Tibial artery (tissue), 4 donors: ENCODE measurements at places on chromosomes 5 and 9.

DNA sequence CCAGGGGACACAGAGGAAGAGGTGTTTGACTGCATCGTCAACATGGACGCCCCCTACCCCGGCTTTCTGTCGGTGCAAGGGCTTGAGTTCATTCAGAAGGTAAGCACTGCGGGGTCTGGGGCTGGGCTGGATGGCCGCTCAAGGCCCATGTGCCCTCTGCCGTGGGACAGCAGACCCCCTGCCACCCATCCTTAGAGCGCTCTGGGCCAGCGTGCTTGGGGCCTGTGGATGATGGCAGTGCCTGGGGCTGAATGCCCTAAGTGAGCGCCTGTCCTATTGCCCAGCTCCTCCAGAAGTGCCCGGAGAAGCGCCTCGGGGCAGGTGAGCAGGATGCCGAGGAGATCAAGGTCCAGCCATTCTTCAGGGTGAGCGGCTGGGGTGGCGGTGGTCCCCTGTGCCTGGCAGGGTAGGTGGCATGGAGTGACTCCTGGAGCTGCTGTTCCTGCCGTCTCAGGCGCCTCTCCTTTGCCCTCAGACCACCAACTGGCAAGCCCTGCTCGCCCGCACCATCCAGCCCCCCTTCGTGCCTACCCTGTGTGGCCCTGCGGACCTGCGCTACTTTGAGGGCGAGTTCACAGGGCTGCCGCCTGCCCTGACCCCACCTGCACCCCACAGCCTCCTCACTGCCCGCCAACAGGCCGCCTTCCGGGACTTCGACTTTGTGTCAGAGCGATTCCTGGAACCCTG, 3.9 kb downstream of the ZDHHC12 start:
- H3K27ac ChIP-seq = no peak overlapping the region
- H3K36me3 ChIP-seq = no peaks in the 10 kb centered on the region
- H3K27me3 ChIP-seq = no peaks in the 10 kb centered on the region
- H3K4me1 ChIP-seq = no peaks in the 10 kb centered on the region

- peak; percentile 52 for DNase-seq
- no peak overlapping the region for H3K4me3 ChIP-seq
Observed at GRCh38 chr5:14445576-14446290, 135.9 kb upstream of the OTULINL start.

- DNase-seq = no peak
- H3K36me3 ChIP-seq = no peaks in the 10 kb centered on the region
- H3K27me3 ChIP-seq = no peaks in the 10 kb centered on the region
- no peak overlapping the region for H3K27ac ChIP-seq
- H3K4me3 ChIP-seq = no peak overlapping the region
Observed at GRCh38 chr5:67347821-67348220, 151.2 kb upstream of the CD180 start.

DNA sequence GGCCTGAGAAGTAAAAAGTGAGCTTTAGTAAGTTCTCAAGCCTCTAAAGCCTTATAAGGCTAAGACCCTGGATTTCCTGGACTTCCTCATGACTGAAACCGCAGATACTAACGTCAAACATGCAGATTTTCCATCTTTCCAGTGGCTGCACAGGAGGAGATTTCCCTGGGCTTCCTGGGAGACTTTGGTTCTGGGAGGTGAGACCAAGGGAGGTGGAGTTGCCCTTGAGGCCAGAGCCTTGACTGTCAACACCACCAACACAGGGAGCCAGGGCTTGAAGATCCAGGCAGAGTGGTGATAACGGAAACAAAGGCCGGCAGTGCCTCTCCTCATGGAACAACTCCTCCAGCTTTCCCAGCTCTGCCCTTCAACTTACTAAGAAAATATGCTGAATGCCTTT, 144.7 kb upstream of the LRRTM2 start:
- peaks cover 16% of the 10 kb centered on the region for H3K4me1 ChIP-seq
- peaks cover 16% of the 10 kb centered on the region for H3K36me3 ChIP-seq
- no peaks in the 10 kb centered on the region for H3K27me3 ChIP-seq
- H3K4me3 ChIP-seq = no peak overlapping the region
- no peak for DNase-seq
- peak overlapping the region; percentile 15 for H3K27ac ChIP-seq

DNA sequence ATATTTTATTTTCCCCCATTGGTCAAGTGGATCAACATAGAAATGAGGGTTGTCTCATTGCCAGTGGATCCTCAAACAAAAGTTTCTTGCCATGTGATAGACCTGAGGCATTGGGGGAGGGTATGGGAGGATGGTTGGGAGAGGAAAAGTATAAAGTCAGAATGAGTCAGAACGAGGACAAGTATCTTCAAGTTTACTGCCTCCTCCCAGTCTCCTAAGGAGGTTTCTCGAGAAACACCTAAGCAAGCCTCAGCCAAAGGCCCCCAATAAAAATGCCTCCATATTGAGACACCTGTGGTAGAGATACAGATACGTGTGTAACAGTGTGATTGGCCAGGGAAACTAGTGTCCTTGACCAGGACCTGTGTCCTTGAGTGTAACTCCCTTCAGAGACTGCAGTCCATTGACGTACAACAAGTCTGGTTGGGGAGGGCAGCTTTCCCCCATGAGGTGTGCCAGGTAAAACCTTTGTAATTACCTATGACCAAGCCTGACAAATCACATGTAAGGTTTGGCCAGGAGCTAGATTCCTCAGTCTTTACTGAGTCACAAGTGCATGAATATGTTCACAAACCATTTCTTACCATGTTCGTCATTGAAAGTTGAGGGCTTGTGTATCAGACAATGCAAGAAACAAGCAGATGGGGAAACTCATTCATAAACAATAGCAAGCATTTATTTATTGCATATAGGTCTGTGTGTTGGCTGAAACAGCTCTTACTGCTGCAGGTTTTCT, 198.6 kb upstream of the SH3GL2 start:
- H3K4me1 ChIP-seq = no peaks in the 10 kb centered on the region
- H3K36me3 ChIP-seq = no peaks in the 10 kb centered on the region
- H3K4me3 ChIP-seq = no peak overlapping the region
- no peak for DNase-seq
- H3K27me3 ChIP-seq = no peaks in the 10 kb centered on the region

GRCh38 chr9:3875361-3876132, 349.7 kb upstream of the RFX3 start:
- no peak overlapping the region for H3K4me3 ChIP-seq
- no peaks in the 10 kb centered on the region for H3K27me3 ChIP-seq
- H3K27ac ChIP-seq = no peak overlapping the region
- no peaks in the 10 kb centered on the region for H3K4me1 ChIP-seq
- H3K36me3 ChIP-seq = peaks cover 11% of the 10 kb centered on the region
- DNase-seq = no peak

GRCh38 chr9:84949971-84950370, 280.4 kb downstream of the NTRK2 start:
- no peak overlapping the region for H3K27ac ChIP-seq
- H3K27me3 ChIP-seq = no peaks in the 10 kb centered on the region
- no peak overlapping the region for H3K4me3 ChIP-seq

DNA sequence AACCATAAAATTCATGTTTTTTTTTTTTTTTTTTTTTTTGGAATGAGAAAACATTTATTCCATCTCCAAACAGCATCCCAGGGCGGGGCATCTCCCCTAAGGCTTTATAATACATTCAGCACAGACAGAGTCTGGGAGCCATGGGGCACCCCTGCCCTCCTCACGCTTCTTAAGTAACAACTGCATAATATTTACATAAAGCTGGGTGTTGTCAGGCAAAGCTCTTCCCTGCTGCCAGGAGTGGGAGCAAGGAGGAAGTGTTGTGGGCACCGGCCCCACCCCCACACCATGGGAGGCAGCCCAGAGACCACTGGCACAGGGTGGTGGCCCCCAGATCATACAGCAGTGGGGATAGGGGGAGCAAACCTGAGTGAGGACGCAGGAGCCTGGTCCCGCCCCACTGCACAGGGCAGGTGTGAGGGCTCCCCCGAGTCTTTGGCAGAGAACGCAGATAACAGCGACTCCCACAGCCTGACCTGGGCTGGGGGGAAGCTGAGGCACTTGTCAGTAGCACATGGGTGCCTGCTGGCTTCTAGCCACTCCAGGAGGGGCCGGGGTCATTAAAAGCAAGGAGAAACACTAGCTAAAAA, 86.1 kb upstream of the CEP78 start:
- no peak for DNase-seq
- no peak overlapping the region for H3K27ac ChIP-seq
- no peak overlapping the region for H3K4me3 ChIP-seq
- H3K36me3 ChIP-seq = no peaks in the 10 kb centered on the region

DNA sequence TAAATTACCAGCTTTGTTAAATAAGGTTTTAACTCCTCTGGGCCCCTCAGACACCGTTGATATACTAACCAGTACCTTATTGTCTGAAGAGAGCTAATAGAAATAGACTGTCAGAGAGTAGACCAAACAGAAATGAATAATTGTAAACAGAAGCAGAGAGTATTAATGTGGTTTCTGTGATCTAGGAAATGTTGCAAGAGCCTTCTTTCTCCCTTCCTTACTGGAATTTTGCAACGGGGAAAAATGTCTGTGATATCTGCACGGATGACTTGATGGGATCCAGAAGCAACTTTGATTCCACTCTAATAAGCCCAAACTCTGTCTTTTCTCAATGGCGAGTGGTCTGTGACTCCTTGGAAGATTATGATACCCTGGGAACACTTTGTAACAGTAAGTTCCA, 5.1 kb downstream of the TYRP1 start:
- peaks cover 10% of the 10 kb centered on the region for H3K4me1 ChIP-seq
- DNase-seq = no peak
- H3K36me3 ChIP-seq = no peaks in the 10 kb centered on the region
- no peak overlapping the region for H3K27ac ChIP-seq
- H3K4me3 ChIP-seq = no peak overlapping the region
- no peaks in the 10 kb centered on the region for H3K27me3 ChIP-seq

DNA sequence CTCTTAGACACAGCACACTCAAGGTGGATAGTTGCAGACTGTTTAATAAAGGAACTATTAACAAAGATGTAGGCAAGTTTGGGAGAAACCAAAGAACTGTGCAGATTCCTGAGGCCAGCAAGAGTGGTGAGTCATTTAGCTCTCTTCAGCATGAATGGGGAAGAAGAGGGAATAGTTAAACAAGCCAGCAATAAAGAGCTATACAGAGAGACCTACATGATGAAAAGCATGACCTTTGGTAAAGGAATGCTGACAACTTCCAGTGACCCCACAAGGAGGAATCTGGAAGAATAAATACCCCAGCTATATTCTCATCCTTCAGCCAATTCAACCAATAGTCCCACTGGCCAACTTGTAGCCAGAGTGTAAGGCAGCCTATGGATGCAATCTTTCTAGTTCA, 706.0 kb upstream of the GRAMD2B start:
- H3K27ac ChIP-seq = no peak overlapping the region
- H3K4me3 ChIP-seq = no peak overlapping the region
- H3K36me3 ChIP-seq = no peaks in the 10 kb centered on the region

DNA sequence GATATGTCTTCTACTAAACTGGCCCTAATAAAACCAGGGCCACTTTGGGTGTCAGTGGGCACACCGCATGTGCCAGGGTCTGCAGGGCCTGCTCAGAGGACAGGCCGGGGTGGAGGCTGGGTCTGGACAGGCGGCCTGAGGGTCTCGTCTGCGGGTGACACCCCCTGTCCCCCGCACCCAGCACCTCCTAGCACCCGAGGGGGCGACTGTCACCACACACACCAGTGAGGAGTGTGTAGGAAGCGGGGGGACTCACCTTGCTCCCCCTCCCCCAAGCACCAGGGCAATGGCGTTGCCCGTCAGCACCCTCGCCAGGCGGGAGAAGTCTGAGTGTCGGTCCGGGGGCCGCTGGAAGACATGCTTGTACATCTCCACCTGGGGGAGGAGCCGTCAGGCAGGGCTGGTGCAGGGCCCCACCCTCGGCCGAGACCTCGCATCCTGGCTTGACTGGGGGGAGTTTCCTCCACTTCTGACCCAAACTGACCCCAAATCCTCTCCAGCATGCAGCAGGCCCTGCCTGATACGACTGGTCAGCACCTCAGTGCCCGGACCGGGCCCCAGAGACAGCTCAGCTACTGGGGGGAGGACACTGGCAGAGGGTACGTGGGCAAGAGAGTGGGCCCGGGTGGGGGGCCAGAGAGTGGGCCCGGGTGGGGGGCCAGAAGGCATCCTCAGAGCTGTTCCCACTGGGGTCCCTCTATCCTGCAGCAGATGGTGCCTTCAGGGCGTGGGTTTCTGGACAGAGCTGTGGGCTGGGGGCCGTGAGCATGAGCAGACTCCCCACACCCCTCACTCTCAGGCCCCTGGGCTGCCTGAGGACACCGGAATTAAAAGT, 18.9 kb upstream of the NSMF start:
- no peaks in the 10 kb centered on the region for H3K4me1 ChIP-seq
- H3K36me3 ChIP-seq = peaks cover 54% of the 10 kb centered on the region
- no peak overlapping the region for H3K27ac ChIP-seq
- no peak overlapping the region for H3K4me3 ChIP-seq
- no peaks in the 10 kb centered on the region for H3K27me3 ChIP-seq

- H3K27ac ChIP-seq = no peak overlapping the region
- no peaks in the 10 kb centered on the region for H3K27me3 ChIP-seq
- H3K36me3 ChIP-seq = peaks cover 3% of the 10 kb centered on the region
- H3K4me1 ChIP-seq = no peaks in the 10 kb centered on the region
Observed at GRCh38 chr5:172129256-172129910, 58.6 kb downstream of the STK10 start.

DNA sequence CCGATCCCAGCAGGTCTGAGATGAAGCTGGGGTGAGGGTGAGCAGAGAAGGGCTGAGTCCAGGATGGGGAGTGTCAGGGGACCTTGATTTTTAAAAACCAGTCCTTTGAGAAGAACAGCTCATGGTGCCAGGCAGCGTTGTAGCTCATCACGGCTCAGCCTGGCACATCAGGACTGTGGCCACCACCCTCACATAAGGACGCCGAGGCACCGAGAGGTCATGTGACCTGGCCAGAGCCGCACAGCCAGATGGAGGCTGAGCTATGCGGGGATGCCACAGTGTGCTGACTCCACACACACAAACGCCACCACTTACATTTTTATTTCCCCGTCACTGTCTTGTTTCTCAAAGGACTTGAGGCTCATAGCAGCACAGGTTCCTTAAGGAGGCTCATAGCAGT, 32.9 kb upstream of the CEP72 start:
- peak; percentile 14 for DNase-seq
- H3K27ac ChIP-seq = no peak overlapping the region
- no peak overlapping the region for H3K4me3 ChIP-seq
- H3K27me3 ChIP-seq = no peaks in the 10 kb centered on the region
- H3K4me1 ChIP-seq = no peaks in the 10 kb centered on the region

GRCh38 chr9:14278291-14278721, 35.6 kb downstream of the NFIB start:
- H3K27ac ChIP-seq = no peak overlapping the region
- H3K27me3 ChIP-seq = no peaks in the 10 kb centered on the region
- no peaks in the 10 kb centered on the region for H3K36me3 ChIP-seq
- H3K4me1 ChIP-seq = peaks cover 47% of the 10 kb centered on the region

GRCh38 chr9:21255538-21256212, 15.9 kb upstream of the IFNA14 start:
- DNase-seq = no peak
- H3K4me1 ChIP-seq = no peaks in the 10 kb centered on the region
- H3K27ac ChIP-seq = no peak overlapping the region
- H3K36me3 ChIP-seq = no peaks in the 10 kb centered on the region
- no peak overlapping the region for H3K4me3 ChIP-seq
- peaks cover 3% of the 10 kb centered on the region for H3K27me3 ChIP-seq

- H3K4me1 ChIP-seq = no peaks in the 10 kb centered on the region
- H3K4me3 ChIP-seq = no peak overlapping the region
- no peaks in the 10 kb centered on the region for H3K27me3 ChIP-seq
- H3K27ac ChIP-seq = no peak overlapping the region
- no peak for DNase-seq
Observed at GRCh38 chr5:7468742-7469141, 72.8 kb downstream of the ADCY2 start.
